Activated CD8-positive, alpha-beta T cell treated with anti-CD3 and anti-CD28 coated beads, Interleukin-2, amount 10 ng/mL, durations not matched to agents 7 days and 5 days (primary cell): ENCODE measurements at places on chromosomes 3 and 15. TPM values are rescaled to one million over a fixed set of nuclear protein-coding genes. Genes with fewer than 3 reads are reported as not detected.

GRCh38 chr15:47820057-47820746 is 102.9 kb downstream of the SEMA6D start:
- no peaks in the 10 kb centered on the region for H3K4me1 ChIP-seq
- H3K27ac ChIP-seq: no peak overlapping the region
- DNase-seq: no peak
- no peaks in the 10 kb centered on the region for H3K36me3 ChIP-seq
- no peaks in the 10 kb centered on the region for H3K27me3 ChIP-seq
- no peak overlapping the region for H3K4me3 ChIP-seq

DNA sequence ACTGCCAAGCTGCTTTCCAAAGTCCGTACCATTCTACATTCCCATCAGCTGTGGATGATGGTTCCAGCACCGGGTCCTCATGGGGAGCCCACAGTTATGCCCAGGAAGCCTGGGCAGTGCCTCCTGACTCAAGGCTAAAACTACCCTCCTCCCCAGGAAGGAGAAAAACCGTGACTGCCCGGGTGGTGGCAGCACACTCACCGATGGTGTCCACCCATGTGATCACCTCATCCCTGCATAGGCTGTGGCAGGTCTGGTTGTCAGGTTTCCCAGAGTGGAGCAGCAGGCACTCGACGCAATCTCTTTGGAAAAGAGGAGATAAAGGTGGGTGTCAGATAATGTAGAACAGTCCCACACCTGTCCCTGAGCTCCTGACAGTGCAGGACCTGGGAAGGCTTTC is 38.6 kb downstream of the UMPS start:
- DNase-seq: peak; percentile 37
- H3K27ac ChIP-seq: no peak overlapping the region
- H3K36me3 ChIP-seq: no peaks in the 10 kb centered on the region
- H3K27me3 ChIP-seq: peaks cover 19% of the 10 kb centered on the region
- no peaks in the 10 kb centered on the region for H3K4me1 ChIP-seq

Gene RETNLB
- total RNA-seq: not detected

DNA sequence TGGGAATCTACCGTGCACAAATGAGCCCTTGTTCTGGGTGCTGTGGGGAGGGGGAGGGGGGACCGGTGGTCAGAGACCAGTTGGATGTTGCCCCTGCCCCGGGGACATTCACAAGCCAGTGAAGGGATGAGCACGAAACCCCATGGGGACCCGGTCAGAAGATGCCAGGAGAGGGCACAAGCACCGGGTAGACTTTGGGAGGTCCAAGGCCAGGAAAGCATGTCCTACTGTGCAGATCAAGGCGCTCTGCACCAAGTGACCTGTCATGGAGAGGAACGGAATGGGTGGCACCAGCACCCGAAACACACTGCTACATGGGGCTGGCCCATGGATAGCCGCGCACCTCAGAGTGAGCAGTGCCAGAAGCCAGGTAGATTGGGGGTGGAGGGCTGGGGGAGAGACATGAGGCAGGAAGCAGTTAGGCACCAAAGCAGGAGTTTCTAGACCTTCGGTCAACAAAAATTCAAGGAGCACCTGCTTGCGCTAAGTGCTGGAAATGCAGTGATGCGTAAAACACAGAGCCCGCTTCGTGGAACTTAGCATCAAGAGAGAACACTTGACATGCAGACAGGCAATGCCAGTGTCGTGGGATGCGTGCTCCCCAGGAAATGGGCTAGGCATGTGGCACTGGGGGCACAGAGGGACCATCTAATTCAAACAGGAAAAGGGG is 99.1 kb downstream of the CPN2 start:
- H3K4me1 ChIP-seq: peaks cover 22% of the 10 kb centered on the region
- no peak overlapping the region for H3K27ac ChIP-seq
- H3K4me3 ChIP-seq: no peak overlapping the region

Gene CCR8
- 0.94 TPM for total RNA-seq

DNA sequence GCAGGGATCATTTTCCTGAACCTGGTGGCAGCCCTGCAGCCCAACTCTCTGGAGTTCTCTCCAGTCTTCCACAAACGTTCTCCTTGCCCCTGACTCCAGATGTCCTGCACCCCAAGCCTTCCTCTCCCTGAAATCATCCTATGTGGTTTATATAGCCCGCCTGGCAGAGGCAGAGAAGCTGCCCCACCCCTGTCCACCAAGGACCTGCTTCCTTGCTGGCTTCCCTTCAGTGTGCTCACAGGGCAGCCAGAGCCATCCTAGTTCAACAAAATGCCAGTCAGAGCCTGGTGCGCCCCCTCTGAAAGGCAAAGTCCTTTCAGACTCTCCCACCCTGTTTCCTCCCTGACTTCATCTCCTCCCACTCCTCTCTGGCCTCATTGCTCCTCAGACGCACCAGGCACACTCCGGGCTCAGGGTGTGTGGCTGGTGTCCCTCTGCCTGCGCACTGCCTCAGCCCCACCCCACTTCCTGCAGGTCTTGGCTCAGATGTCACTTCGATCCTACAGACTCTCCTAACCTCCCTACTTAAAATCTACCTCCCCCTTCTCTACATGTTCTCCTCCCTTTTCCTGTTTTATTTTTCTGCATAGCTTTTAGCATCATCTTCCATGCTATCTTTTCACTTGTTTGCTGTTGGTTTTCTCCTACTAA is 5.9 kb downstream of the KBTBD13 start:
- H3K36me3 ChIP-seq: no peaks in the 10 kb centered on the region
- H3K27me3 ChIP-seq: peaks cover 44% of the 10 kb centered on the region
- H3K4me1 ChIP-seq: peaks cover 27% of the 10 kb centered on the region
- DNase-seq: peak; percentile 48

- H3K27me3 ChIP-seq: no peaks in the 10 kb centered on the region
- no peak overlapping the region for H3K4me3 ChIP-seq
- H3K36me3 ChIP-seq: no peaks in the 10 kb centered on the region
- no peaks in the 10 kb centered on the region for H3K4me1 ChIP-seq
- no peak overlapping the region for H3K27ac ChIP-seq
Measured at GRCh38 chr3:23094890-23095462, 108.2 kb upstream of the UBE2E2 start.

DNA sequence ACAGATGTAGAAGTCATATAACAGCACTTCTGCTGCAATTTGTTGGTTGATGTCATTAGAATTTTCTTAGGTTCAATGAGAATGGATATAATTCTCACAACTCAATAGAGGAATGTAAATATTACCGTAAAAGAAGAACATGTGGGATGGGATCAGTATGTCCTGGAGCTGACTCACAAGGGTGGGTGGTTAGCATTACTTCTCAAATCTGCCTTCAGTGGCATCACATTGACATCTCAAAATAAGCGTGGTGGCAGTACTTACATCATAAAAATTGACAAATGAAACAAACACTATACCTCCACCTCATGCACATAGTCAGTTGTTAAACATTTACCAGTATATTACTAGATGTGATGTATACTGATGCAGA is 1068.0 kb upstream of the CADM2 start:
- H3K4me1 ChIP-seq: no peaks in the 10 kb centered on the region
- H3K27me3 ChIP-seq: no peaks in the 10 kb centered on the region
- H3K4me3 ChIP-seq: no peak overlapping the region

DNA sequence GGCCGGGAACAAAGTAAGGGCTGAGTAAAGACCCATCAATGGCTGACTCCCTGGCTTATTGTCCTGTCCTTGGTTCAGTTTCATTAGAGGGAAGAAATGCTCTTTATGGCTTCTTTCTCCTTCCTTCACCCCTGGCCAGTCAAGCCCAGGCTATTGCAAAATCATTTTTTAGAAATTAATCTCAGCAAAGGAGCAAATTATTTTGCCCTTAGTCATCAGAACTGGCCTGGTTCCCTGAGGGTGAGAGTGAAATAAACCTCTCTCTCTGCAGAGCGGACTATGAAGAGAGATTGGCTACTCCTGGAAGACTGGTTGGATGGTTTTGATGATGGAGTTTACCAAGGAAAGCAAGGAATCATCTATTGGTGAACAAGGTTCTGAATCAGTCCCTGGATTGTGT is 52.7 kb upstream of the OXTR start:
- H3K27me3 ChIP-seq: no peaks in the 10 kb centered on the region
- peaks cover 2% of the 10 kb centered on the region for H3K36me3 ChIP-seq
- DNase-seq: no peak
- H3K4me1 ChIP-seq: no peaks in the 10 kb centered on the region

Gene COLQ
- 5.3 TPM for total RNA-seq

DNA sequence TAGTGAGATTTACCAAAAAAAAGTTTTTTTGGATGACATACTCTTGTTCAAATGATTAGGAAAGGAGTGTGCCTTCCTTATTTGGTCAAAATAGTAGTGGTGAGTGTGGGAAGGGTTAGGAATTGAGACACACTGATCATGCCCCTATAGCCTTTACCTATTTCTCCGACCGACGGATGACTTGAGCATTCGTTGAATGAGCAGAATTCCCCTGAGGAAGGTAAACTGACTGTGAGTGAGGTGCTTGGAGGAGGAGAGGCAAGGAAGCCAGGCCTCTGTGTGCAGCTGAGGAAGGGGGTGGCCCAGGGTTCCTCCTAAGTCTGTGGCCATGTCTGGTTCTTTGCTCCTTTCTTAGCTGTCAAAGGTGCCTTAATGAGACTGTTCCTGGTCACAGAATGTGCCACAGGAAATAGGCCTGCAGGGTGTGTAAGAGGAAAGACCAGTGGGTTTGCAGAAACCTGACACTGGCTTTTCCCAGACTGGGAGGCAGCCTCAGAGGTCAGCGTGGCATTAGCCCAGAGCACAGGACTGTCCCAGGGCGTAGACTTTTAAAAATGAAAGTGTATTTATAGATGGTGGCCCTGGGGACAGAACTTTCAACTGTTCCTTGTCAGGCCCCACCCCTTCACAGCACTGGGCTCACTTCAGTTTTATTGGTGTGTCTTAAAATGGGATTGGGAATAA is 307.7 kb upstream of the C2CD4B start:
- no peak for DNase-seq
- H3K36me3 ChIP-seq: no peaks in the 10 kb centered on the region
- no peak overlapping the region for H3K27ac ChIP-seq
- no peaks in the 10 kb centered on the region for H3K27me3 ChIP-seq
- no peaks in the 10 kb centered on the region for H3K4me1 ChIP-seq

- DNase-seq: peak; percentile 52
- H3K36me3 ChIP-seq: peaks cover 51% of the 10 kb centered on the region
- H3K4me1 ChIP-seq: peaks cover 88% of the 10 kb centered on the region
- H3K27ac ChIP-seq: peak overlapping the region; percentile 95
- no peaks in the 10 kb centered on the region for H3K27me3 ChIP-seq
- H3K4me3 ChIP-seq: peak overlapping the region; percentile 71
Measured at GRCh38 chr3:50242851-50243542, 7.0 kb downstream of the GNAI2 start.

- H3K27ac ChIP-seq: no peak overlapping the region
- no peaks in the 10 kb centered on the region for H3K27me3 ChIP-seq
- no peaks in the 10 kb centered on the region for H3K36me3 ChIP-seq
Measured at GRCh38 chr3:95705786-95706418, 1108.5 kb upstream of the EPHA6 start.

Gene C3orf85
- not detected for total RNA-seq
